T-helper 17 cell (primary cell): ENCODE measurements at places on chromosomes 7 and 10.

GRCh38 chr7:112781110-112781509 lies 9.1 kb downstream of the TMEM168 start:
- no peak for DNase-seq

- no peak for DNase-seq
These were observed at the start of gene EPDR1 for GRCh38 chr7:37920305-37920848. Gene EPDR1, plus strand, starts transcription at chr7:37920640. Its CDS starts 300 bp downstream, at chr7:37920940.

DNA sequence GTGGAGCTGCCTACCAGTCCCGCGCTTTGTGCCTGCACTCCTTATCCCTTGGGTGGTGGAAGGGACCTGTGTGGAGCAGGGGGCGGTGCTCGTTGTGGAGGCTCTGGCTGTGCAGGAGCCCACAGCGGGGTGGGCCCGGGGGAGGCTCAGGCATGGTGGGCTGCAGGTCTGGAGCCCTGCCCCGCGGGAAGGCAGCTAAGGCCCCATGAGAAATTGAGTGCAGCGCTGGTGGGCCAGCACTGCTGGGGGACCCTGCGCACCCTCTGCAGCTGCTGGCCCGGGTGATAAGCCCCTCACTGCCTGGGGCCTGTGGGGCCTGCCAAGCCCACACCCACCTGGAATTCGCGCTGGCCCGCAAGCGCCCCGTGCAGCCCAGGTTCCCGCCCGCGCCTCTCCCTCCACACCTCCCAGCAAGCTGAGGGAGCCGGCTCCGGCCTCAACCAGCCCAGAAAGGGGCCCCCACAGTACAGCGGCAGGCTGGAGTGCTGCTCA lies 859.6 kb upstream of the KCND2 start:
- no peak for DNase-seq

- DNase-seq, result no peak
These were observed 353.1 kb upstream of the LRRTM3 start for GRCh38 chr10:66572700-66573099.

- DNase-seq, result no peak
These were observed 241.8 kb downstream of the TEX36 start for GRCh38 chr10:125441151-125441550.

GRCh38 chr10:79269443-79269842 lies 77.8 kb upstream of the PPIF start:
- no peak for DNase-seq

DNA sequence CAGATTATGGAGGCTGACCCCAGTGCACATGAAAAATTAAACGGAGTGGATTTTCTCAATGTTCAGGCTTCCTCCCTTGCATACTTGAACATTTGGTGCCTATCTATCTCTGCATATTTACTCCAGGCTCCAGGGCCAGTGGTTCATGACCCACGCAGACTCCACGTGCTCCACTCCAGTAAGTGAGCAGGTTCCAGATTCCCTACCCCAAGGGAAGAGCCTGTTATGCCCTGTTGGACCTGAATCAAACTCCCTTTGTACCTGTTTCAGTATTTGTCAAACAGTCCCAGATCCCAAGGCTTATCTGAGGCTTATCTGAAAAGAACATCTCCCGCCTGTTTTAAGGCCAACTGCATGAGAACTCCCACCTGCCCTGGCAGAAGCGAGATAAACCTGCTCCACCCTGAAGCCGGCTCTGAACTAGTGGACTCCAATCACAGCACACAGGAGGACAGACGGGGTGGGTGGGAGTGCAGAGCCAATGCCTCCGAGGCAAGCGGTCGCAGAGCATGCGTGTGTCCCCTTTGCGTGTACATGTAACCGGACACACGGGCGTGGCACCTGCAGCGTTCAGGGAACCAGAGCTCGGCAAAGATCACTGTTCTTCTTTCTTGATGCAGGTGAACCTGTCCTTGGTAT lies 2.3 kb upstream of the FUOM start:
- DNase-seq, result no peak

- no peak for DNase-seq
These were observed 68.1 kb upstream of the PDGFA start for GRCh38 chr7:587767-588166.

GRCh38 chr10:63576501-63576900 lies 55.3 kb downstream of the REEP3 start:
- no peak for DNase-seq

- no peak for DNase-seq
These were observed 46.7 kb upstream of the FAM3C start for GRCh38 chr7:121442845-121443244.

DNA sequence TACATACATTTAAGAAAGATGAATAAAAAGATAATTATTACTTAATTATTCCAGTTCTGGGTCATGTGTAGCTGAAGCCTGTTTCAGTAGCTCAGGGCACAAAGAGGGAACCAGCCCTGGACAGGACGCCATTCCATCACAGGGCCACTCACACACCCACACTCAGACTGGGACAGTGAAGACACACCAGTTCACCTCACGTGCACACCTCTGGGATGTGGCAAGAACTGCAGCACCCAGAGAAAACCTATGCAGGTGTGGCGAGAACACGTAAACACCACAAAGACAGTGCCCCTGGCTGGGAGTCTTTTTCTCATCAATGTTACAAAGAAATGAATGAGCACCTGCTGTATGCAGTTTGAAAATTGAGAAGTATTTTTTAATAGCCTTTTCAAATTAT lies 1.6 kb upstream of the IDI1 start:
- DNase-seq, result no peak

- no peak for DNase-seq
These were observed 85.0 kb downstream of the LRRN3 start for GRCh38 chr7:111175908-111176441.

DNA sequence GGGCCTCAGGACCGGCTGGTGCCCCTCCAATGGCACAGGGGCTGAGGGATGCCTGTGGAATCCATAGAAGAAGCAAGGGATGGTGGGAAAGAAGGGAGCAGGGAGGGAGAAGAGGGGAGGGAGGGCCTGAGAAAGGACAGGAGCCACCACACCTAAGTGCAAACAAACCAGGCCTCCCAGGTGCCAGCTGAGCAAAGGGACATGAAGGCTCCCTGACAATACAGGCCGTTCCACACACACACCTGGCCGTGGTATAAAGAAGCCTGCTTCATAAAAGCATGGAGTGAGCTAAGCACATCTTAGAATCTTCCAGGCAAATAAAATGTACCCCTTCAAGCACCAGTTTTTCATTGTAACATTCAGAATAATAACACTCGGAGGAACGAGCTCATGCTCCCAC lies 54.0 kb downstream of the OAT start:
- DNase-seq, result no peak

- DNase-seq, result no peak
These were observed 51.2 kb upstream of the CARD11 start for GRCh38 chr7:3094701-3095445.

- DNase-seq, result peak; percentile 83
These were observed 1.6 kb downstream of the ZNF467 start for GRCh38 chr7:149771720-149772240.

- DNase-seq, result no peak
These were observed 1361.7 kb downstream of the XPNPEP1 start for GRCh38 chr10:108561649-108562048.

GRCh38 chr7:122746948-122747347 lies 44.2 kb upstream of the RNF148 start:
- DNase-seq, result no peak

- DNase-seq, result no peak
These were observed 73.9 kb upstream of the PDGFA start for GRCh38 chr7:593324-594115.

- no peak for DNase-seq
These were observed 7.4 kb downstream of the RASSF4 start for GRCh38 chr10:44966816-44967509.

GRCh38 chr10:1873661-1874315 lies 136.5 kb upstream of the ADARB2 start:
- no peak for DNase-seq

- no peak for DNase-seq
These were observed 925.1 kb downstream of the LRMDA start for GRCh38 chr10:76356557-76356956.

- DNase-seq, result no peak
These were observed 9.2 kb downstream of the GDF2 start for GRCh38 chr10:47331491-47331890.

DNA sequence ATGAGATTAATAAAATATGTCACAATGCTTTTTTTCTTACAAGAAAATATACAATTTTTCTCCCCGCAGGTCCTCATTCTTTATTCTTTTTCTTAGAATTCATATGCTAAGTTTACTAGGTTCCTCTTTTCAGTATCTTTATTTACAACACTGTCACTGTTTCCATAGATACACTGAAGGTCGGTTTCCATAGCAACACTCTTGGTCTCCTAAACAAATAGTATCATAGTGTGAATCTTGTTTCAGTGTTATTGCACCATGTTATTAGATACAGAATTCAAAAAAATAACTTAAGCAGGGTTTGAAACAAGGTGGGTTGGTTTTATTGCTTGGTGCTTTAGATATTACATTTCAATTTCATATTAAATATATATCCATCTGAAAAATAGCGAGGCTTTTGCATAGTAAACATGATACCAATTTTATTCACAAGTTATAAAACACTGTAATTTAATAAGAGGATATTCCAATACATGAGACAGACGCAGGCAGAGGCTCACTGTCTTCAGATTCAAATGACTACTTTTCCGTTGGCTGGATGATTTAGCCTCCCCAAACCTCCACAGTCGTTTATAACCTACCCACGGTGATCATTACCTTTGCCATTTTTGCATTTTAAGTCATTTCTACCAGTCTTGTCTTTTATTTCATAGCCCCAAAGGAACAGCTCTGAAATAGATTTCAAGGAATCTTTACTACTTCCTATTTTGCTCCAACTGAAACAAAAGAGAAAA lies 88.9 kb upstream of the KLF6 start:
- DNase-seq, result no peak

GRCh38 chr10:102714621-102715455 lies at the start of gene SFXN2:
Gene SFXN2, plus strand, starts transcription at chr10:102714636. Its CDS starts 12,001 bp downstream, at chr10:102726637.
- DNase-seq, result peak; percentile 42

- peak; percentile 58 for DNase-seq
These were observed 2.3 kb upstream of the NOS3 start for GRCh38 chr7:150988230-150989226.

DNA sequence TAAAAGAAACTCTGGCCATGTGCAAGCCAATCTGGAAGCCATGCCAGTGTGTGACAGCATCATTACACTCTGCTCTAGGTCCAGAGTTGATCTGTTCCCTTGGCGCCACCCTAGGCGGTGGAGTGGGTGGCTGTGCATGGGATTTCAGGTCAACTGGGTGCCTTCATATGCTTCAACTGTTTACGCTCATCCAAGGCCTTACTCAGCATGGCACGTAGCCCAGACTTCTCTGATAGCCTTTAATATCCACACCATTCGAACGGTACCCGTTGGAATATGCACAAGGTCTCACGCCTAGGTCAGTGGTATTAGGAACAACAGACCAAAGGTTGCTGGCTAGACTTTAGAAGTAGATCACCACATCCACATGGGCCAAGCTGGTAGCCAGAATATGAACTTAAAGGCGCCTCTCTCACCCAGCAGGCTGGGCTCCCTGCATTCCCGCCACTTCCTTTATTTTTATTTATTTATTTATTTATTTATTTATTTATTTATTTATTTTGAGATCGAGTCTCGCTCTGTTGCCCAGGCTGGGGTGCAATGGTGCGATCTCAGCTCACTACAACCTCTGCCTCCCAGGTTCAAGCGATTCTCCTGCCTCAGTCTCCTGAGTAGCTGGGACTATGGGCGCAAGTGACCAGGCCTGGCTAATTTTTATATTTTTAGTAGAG lies 18.7 kb upstream of the ACHE start:
- DNase-seq, result no peak

DNA sequence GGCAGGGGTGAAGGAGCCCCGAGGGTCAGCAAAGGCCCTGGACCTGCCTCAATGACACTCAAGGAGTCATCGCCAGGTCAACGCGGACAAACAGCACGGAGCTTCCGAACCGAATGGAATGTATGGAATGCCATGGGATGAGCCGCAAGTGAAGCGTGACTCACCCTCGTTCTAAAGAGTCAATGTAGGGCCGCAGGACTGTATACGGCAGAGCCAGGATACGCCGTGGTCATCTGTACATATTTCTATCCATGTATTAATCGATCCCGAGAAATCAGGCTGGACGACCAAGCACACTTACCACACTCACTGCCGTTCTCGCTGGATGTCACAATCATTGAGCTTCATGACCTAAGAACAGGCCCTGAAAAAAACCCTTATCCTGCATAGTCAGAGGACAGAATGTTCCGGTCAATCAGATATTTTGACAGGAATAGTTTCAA lies 4.3 kb downstream of the SNX8 start:
- no peak for DNase-seq

DNA sequence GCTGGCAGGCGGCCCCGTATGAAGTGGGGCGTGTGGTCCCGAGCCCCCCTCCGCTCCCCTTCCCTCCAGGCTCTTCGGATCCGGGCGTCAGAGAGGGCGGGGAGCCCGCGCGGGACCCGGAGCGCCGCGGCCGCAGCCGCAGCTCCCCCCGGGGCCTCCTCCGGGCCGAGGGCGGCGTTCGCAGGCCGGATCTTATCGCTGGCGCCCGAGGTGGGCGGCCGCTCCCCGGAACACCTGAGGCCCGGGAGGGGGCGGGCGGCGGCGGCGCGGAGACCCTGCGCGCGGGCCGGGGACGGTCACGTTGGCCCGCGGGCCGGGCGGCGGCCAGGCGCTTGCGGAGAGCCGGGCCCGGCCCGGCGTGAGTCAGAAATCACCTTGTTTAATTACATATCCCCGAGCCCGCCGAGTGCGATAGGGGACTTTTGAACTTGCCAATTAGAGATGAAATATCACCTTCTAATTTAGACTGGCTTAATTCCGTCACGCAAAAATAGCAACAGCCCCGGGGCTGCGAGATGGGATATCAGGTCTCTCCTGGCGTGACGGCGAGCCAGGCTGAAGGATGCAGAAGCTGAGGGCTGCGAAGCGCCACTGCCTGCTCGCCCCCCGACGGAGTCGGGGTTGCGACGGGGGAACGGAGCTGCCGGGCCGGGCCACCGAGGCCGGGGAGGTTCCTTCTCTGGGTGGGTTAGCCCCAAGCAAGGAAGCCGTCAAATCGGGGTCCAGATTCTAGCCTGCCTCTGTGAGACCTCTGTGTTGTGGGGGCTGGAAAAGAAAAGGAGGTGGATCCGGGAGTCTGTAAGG lies 43.4 kb downstream of the LDB3 start:
- DNase-seq, result peak; percentile 53

- DNase-seq, result no peak
These were observed 71.3 kb upstream of the PDGFA start for GRCh38 chr7:590731-591551.

- DNase-seq, result no peak
These were observed 12.2 kb downstream of the CCDC6 start for GRCh38 chr10:59894114-59894513.

GRCh38 chr10:59954296-59954695 lies 47.9 kb upstream of the CCDC6 start:
- no peak for DNase-seq

GRCh38 chr7:104156842-104157277 lies 51.0 kb downstream of the ORC5 start:
- DNase-seq, result no peak

DNA sequence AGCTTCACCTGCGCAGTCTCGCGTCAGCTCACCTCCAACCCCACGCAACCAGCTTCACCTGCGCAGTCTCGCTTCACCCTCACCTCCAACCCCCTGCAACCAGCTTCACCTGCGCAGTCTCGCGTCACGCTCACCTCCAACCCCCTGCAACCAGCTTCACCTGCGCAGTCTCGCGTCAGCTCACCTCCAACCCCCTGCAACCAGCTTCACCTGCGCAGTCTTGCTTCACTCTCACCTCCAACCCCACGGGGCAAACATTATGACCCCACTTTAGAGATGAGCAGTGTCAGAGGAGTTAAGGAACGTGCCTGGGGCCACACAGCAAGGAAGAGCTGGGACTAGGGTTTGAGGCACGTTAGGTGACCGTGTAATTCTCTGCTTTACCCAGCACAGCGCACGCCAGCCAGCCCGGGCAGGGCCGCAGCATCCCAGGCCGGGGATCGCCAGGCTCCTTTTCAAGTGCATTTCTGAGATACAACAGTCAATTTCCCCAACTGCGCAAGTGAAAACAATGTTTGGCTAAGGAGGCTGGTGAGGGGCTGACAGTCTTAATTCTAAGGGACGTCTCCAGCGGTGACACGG lies 22.6 kb upstream of the PDGFA start:
- no peak for DNase-seq
